ENCODE measurements at places on chromosomes 12 and 14.

DNA sequence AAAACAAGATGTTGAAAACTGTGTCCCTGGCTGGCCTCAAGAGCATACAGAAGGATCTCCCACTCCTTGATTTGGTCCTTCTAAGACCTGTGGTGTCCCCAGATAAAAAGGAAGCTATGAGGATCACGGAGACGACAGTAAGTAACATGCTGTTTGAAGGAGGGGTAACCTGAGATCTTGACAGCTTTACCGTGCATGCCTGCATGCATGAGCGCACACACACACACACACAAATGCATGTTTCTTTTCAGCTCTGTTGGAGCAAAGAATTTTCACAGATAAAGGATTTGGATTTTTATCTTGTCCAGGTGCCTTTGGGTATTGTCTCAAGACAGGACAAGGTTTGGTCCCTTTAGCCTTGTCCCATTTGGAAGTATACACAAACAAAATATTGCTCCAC, 411.6 kb upstream of the CCDC196 start:
- DNase-seq, result no peak

DNA sequence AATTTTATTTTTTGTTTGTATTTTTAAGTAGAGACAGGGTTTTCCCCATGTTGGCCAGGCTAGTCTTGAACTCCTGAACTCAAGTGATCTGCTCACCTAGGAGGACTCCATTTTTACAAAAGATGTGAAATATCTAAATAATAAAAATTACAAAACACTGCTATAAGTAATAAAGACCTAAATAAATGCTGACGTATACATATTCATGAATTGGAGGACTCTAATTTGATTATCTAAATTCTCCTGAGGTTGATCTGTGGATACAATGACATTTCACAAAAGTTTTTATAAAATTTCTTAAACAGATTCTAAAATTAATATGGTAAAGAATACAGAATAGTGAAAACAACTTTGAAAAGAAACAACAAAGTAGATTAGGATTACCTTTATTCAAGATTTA, 1224.0 kb downstream of the SLC16A7 start:
- DNase-seq, result no peak

DNA sequence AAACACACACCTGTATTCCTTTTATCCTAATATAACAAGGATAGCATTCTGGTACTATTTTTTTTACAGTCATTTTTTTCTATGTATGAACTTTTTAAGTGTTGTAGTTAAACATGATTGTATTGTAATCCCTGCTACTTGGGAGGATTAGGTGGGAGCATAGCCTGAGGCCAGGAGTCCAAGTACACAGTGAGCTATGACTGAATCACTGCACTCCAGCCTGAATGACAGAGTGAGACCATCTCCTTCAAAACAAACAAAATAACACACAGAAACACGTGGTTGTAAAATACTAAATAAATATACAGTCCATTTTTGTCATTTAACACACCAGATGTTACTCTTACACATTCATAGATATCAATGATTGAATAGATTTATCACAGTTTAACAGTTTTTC, 56.9 kb downstream of the MAP4K5 start:
- no peak for DNase-seq

GRCh38 chr12:116659771-116660481, 77.9 kb downstream of the SPRING1 start:
- DNase-seq, result no peak

- no peak for DNase-seq
These were observed 94.1 kb downstream of the SLC2A13 start for GRCh38 chr12:40011775-40012129.

- no peak for DNase-seq
These were observed 99.3 kb downstream of the SINHCAF start for GRCh38 chr12:31226639-31227038.

DNA sequence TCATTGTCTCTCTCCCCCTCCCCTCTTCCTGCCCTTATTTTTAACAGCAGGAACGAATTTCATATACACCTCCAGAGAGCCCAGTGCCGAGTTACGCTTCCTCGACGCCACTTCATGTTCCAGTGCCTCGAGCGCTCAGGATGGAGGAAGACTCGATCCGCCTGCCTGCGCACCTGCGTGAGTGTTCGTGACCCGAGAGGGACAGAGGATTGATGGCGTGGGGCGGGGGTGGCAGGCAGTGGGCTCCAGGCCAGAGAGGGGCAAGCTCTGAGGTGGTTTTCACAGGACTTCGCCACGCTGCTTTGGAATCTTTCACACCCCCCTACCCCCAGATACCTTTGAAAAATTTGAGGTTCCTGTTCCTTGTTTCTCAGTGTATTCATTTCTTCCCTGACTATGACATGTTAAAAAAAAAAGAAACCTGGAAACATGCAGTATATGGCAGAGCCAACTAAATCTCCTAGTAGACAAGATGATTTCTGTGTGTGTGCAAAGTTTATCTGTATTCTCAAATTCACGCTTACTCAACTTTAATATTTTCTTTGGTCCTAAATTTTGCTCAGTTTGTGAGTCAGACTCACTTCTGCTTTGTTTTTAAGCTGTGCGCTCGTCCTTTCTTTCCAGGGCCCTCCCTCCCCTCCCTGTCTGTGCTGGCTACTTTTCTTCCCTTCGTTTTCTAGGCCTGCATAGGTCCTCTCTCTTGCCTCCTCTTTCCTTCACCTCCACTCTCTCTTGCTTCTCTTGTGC, 103.1 kb downstream of the ETV6 start:
- DNase-seq, result no peak

- DNase-seq, result no peak
These were observed 29.1 kb downstream of the CRY1 start for GRCh38 chr12:107064243-107064642.

Data from stimulated activated CD8-positive, alpha-beta memory T cell treated with anti-CD3 and anti-CD28 coated beads, Interleukin-15, amount 100 ng/mL, for 24 hours (primary cell).